ENCODE measurements at places on chromosomes 1 and 21.
A peak's percentile ranks its signal among the peaks of the same experiment; 100 is the strongest.

- no peak for DNase-seq
These were observed 98.8 kb downstream of the CHD1L start for GRCh38 chr1:147341246-147341645.

GRCh38 chr1:7640920-7641585 lies 130.0 kb upstream of the VAMP3 start:
- no peak for DNase-seq

GRCh38 chr1:178501705-178502329 lies 5.1 kb upstream of the CLEC20A start:
- peak; percentile 72 for DNase-seq

DNA sequence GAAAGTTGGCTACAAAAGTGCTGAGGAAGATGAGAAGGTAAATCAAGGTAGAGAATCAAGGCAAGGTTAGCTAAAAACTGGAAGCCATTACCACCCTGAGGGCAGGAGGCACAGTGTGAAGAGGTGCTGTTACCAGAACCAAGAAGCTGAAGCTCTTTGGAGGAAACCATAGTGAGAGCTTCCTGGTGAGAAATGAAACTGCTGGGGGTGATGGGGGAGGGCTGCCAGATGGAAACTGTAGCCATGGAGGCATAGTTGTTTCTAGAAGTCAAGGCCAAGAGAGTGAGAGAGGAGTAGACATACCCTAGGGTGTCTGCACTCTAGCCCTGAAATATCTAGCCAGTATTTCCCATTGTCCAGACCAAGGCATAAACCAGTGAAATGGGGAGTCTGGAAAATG lies 28.7 kb downstream of the IFI44 start:
- peak; percentile 19 for DNase-seq

Data from activated T-cell treated with anti-CD3 and anti-CD28 coated beads, Interleukin-2, amount 50 U/mL, for 72 hours (primary cell).